Epithelial cell of esophagus (primary cell): ENCODE measurements at places on chromosomes 3 and 15.

DNA sequence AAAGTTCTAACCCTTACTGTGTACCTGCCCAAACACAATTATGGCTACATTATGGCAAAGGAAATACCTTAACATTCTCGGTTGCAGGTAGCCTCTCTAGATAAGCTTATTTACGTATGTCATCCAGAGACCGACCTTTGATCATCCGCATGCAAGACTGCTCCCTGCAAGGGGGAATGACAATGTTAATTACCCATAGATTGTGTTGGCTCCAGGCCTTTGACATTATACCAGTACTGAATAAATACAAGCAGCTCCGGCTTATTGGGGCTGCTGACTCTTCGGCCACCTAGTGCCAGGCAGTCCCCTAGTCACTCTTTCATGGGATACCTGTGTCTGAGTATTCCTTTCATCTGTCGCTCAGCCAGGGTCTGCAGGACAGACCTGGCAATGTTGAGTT lies 223.5 kb downstream of the DTWD1 start:
- no peak for DNase-seq

DNA sequence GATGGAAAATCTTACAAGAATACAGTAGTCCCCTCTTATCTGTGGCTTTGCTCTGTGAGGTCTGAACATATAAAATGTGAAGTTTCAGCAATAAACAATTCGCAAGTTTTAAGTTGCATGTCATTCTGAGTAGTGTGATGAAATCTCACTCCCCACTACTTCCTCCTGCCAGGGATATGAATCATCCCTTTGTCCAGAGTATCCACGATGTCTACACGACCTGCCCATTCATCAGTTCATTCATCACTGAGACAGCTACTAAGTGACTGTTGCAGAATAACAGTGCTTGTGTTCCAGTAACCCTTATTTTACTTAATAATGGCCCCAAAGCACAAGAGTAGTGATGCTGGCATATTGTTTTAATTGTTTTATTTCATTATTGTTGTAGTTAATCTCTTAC lies 489.2 kb upstream of the UBE2E2 start:
- DNase-seq = peak; percentile 96

GRCh38 chr3:145457825-145458552 lies 703.0 kb downstream of the PLOD2 start:
- DNase-seq = no peak

- DNase-seq = no peak
These were observed 165.6 kb upstream of the SMAD3 start for GRCh38 chr15:66899555-66900350.

DNA sequence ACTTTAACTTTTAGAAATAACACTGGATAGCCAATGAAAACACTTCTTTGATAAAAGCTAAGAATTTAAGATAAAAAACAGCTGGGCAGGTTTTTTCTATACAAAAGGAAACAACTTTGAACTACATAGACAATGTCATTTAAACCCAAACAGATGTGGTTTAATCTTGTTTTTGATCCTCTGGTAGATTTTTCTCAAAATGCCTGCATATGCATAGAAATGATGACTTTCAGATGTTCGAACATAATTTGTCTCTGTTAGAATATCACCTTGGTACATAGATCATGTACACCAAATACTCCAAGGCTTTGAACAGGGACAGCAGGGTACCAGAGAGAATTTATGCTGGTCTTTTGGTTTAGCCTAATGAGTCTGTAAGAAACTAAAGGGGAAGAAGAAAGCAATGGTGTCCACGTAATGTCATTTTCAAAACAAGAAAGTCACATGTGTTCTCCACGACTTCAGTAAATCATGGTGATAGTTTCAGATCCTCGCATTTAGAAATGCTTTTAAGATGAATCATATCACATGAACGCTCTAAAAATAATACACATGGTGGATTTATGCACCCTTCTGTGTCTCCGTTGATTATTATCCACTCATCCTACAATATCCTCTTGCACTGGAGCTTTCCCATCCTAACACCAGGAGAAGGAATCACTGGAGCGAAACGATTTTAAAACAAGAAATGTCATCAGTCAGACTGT lies 160.1 kb upstream of the PDZRN3 start:
- DNase-seq = no peak

DNA sequence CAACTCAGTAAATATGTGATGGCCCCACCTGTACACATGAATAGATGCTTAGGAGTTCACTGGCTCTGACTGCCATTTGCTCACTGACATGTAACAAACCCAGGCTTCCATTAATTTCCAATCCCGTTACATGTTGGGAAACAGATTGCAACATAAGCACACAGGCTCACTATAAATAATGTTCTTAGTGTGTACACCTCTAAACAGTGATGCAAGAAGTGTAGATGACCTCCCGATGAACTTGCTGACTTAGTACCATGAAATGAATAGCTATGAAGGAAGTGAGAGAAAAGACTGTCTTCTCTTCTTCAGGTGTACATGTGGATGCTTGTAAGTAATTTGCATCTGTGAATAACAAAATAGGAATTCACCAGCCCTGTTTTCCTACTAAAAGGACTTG lies 21.4 kb upstream of the FSIP1 start:
- peak; percentile 96 for DNase-seq

GRCh38 chr15:23869396-23869795 lies 182.3 kb upstream of the NDN start:
- peak; percentile 25 for DNase-seq

GRCh38 chr3:36677331-36678007 lies 86.9 kb downstream of the DCLK3 start:
- peak; percentile 95 for DNase-seq

DNA sequence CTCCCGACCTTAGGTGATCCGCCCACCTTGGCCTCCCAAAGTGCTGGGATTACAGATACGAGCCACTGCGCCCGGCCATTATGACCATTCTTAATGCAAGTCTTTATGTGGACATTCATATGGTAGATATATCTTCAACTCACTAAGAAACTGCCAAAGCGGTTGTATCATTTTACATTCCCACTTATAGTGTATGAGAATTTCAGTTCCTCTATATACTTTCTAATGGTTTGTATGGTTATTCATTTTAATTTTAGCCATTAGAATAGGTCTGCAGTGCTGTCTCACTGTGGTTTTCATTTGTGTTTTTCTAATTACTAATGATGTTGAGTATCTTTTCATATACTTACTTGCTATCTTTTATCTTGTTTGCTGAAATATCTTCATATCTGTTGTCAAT lies 32.5 kb downstream of the TCF12 start:
- DNase-seq = no peak

DNA sequence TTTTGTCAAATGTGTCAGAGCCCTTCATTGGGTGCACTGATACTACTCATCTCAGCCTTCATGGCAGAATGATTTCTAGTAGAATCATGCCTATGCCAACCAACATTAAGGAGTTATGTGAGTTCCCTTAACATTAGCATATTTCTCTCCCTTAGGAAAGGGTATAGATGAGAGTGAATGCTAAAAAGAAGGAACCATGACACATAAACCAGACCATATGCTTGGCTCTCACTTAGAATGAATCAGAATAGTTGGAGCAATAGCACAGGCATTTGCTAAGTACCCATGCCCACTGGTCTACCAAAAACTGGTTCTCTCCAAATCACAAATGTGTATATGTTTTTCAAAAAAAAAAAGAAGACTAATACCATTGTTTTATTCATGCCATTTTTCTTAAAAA lies 51.1 kb downstream of the STRIT1 start:
- peak; percentile 37 for DNase-seq

- DNase-seq = peak; percentile 13
These were observed 15.8 kb upstream of the SAMMSON start for GRCh38 chr3:69983546-69984265.

GRCh38 chr15:80967991-80968510 lies 21.6 kb downstream of the MESD start:
- DNase-seq = no peak

GRCh38 chr3:127761441-127761801 lies 60.9 kb downstream of the MGLL start:
- no peak for DNase-seq

GRCh38 chr15:57445872-57446271 lies 69.6 kb downstream of the CGNL1 start:
- no peak for DNase-seq

DNA sequence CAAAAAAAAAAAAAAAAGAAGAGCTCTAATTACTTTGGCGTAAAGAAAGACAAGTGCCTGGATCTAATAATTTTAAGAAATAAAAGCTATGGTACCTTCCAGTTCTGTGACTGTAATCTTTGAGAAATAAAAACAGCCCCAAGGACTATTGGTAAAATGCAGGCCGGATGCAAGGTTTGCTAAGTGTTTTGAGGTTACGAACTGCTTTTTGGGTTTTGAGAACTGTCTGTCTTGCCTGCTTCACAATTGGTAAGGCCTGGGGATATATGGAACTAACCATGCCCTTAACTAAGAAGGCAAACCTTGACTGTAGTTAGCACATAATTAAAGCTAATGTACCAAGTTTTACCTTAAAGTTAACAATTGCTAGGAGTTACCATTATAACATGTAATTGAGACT lies 388.4 kb upstream of the CBLB start:
- DNase-seq = no peak

- no peak for DNase-seq
These were observed 98.6 kb downstream of the ALCAM start for GRCh38 chr3:105465251-105465853.

- DNase-seq = no peak
These were observed 35.4 kb downstream of the EHD4 start for GRCh38 chr15:41936649-41937567.

DNA sequence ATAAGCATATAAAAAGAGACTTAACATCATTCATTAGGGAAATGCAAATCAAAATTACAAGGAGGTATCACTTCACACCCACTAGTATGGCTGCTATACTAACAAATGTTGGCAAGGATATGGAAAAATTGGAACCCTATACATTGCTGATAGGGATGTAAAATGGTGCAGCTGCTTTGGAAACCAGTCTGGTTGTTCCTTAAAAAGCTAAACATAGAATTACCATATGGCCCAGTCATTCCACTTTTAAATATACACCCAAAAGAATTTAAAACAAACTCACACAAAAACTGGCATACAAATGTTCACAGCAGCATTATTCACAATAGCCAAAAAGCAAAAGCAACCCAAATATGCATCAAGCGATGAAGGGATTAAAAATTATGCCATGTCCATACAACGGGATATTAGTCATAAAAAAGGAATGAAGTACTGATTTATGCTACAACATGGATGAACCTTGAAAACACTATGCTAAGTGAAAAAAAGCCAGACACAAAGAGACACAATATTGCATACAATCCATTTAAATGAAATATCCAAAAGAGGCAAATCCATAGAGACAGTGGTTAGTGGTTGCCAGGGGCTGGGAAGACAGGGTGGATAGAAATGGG lies 118.3 kb downstream of the OSBPL10 start:
- no peak for DNase-seq

DNA sequence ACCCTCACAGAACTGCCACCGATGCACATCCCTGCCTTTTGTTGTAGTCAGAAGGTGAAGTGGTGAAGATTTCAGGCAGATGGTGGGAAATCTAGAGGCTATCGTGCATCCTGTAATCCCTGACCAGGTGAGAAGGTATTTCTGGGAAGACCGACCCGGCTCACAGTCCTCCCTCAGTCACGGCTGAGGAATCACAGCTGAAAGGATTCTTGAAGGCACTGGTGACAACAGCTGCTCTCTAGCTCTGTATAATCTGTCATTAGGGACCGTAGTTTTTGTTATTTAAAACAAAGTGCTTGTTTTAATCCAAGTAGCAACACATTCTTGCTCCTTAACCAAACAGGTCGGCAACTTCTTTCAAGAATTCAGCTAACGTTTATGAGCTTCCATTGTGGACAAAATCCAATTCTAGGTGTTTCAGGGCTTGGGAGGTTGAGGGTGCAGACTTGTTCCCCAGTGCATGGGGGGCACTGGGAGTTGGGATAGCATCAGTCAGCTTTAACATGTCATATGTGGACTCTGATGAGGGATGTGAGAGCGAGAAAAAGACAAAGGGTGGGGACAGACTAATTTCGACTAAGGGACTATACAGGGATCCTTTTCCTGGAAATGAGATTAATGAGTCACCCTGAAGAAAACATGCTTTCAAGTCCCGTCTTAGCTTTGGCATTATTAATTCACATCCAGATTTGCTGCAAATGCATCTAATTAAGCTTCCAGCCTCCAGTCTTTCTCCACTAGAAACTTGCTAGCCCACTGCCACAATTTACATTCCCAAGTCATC lies 141.0 kb upstream of the RASGRP1 start:
- peak; percentile 17 for DNase-seq

GRCh38 chr15:64387562-64388168 lies at the start of gene TRIP4:
Gene TRIP4, plus strand, starts transcription at chr15:64387836. Its CDS starts 28 bp downstream, at chr15:64387864.
- DNase-seq = peak; percentile 99

DNA sequence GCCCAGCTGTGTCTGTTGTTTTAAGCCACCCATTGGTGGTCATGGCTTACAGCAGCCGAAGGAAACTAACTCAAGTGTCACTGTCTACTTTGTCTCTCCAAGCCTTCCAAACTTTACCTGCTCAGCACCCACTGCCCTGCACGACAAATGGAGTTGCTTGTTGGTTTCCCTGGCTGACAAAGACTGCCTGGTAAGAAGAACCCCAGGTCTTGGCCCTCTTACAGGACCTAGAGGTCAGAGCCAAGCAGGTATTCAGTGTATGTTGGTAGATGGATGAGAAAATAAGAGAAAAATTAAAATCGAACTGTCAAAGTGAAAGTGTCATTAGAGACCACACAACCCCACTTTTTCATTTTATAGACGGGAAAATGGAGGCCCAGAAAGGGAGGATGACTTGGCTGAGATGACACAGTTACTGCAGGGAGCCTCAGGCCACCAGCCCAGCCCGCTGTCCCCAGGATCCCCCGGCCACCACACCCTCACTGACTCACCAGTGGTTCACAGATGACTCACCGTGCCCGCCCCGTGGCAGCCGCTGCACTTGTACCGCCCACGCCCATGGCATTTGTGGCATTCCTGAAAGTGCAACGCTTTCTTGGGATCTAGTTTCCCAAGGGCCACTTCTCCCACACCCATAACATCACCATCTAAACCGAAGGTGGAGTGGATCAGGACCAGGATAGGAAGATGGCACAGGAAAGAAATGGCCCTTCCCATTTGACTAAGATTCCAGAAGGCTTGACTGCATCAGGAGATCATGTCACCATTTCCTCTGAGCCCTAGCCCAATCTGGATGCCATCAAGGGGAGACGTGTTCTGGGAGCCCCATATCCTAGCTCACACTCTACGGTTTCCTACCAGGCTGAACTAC lies 15.2 kb downstream of the SSUH2 start:
- peak; percentile 97 for DNase-seq

GRCh38 chr3:87495938-87496337 lies 219.6 kb upstream of the POU1F1 start:
- DNase-seq = no peak

GRCh38 chr15:45265506-45265905 lies 13.5 kb downstream of the SLC28A2 start:
- DNase-seq = peak; percentile 71

DNA sequence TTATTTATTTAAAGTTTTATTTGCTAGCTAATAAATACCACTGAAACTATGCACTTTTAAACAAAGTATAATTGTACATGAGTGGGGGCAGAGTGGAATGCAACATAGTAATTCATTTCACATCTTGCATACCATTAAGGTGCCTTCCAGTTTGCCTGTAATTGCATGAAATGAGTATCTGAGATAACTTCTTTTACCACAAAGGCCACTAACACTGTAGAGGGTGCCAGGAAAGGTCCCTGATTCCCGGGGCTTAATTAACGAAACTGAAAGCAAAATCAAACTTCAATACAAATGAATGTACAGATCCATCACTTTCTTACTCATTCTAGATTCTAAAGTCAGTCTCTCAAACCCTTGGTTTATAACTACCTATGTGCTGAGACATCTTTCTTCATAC lies 2.1 kb downstream of the CD47 start:
- no peak for DNase-seq

- no peak for DNase-seq
These were observed 44.1 kb downstream of the MASP1 start for GRCh38 chr3:187247398-187247797.
